ENCODE measurements at places on chromosomes 3 and 15.

GRCh38 chr3:122533480-122533879 is 18.7 kb upstream of the KPNA1 start:
- no peak for DNase-seq

GRCh38 chr15:62809115-62809967 is 233.2 kb upstream of the TPM1 start:
- no peak for DNase-seq

DNA sequence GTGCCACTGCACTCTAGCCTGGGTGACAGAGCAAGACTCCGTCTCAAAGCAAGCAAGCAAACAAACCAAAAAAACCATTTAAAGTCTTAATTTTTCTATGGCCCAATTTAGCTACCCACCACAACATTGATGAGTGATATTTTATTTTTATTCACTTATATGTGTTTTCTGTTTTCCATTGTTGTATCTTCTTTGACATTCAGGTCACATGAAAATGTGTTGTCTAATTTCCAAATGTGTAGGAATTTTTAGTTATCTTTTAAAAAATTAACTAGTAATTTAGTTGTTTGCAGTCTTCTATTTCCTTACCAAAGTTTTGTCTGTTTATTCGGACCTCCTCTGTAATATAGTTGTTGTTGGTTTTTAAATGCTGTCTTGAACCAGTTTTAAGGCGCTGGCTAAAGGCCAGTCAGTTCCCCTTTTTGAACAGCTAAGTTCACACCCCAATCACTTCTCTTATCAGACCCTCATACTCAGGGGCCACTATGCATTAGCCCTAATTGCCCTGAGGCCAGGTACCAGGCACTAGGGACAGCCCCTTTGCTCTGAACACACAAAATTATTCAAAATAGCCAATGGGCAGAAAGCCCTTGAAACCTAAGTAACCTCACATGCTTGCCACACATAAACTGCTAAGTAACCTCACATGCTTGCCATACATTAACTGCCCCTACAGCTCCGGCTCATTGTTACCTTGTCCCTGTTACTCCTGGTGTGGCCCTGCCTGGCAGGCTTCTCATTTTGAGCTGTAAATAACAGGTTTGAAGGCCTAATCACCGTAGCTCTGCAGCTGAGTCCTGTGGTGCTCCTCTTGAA is 4.3 kb upstream of the CCR4 start:
- DNase-seq: no peak

DNA sequence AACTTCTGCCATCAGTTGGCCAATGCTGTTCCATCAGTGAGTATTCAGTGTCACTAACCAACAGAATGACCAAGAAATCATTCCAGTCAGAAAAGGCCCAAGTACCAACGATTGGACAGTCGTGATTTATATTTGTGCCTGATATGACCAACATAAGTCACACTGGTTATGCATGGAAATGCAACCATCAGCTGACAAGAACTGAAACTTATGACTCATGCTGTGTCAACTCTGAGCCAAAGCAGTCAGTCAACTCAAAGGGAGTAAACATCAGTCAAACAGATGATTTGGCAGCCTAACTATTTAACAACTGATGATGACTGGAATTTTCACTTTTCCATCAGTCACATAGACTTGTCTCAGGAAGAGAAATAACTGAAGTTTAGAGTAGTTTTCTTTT is 142.4 kb downstream of the ANXA2 start:
- no peak for DNase-seq

DNA sequence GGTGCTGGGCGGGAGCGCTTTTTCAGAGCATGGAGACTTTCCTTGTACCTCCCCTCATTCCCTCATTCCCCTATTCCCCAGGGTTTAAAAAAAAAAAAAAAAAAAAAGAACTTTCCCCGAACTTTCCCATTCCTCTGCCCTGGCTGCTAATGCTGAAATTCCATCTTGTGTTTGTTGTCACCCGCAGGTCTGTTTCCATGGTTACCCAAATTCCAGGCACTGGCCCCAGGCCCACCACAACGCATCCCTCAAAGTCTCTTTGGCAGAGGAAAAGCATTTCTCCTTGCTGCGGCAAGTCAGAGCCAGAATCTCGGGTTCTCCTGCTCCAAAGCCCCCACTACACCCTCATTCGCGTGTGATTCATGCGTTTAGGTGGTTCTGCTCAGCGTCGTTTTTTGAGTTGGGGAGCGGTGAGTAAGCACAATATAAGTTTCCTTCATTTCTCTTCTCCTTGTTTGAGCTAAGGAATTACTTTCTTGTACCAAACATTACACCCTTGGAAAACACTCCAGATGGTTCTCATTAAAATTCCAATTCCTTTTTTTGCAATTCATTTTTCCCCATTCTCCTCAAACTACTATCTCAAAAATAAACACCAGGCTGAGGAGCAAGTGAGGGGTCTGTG is 21.6 kb downstream of the ANAPC13 start:
- peak; percentile 82 for DNase-seq

DNA sequence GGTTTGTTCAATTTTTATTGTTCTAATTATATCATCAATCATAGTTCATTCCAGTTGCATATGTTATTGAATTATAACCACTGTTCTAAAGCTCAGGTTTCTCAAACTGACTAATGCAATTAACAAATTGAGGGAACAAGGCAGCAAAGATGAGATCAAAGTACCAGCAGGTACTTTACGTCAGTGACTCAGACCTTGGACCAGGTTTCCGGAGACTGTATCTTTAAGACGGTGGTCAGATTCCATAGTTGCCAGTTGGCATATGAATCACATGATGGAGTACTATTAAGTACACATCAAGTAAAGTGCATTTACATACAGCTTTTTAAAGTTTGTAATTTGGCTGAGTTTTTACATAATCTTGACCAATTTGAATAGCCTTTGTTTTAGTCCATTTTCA is 583.6 kb upstream of the ROBO2 start:
- no peak for DNase-seq

- no peak for DNase-seq
Measured at GRCh38 chr3:32454731-32455608, 47.7 kb downstream of the CMTM6 start.

- no peak for DNase-seq
Measured at GRCh38 chr15:37595426-37595970, 338.9 kb upstream of the TMCO5A start.

DNA sequence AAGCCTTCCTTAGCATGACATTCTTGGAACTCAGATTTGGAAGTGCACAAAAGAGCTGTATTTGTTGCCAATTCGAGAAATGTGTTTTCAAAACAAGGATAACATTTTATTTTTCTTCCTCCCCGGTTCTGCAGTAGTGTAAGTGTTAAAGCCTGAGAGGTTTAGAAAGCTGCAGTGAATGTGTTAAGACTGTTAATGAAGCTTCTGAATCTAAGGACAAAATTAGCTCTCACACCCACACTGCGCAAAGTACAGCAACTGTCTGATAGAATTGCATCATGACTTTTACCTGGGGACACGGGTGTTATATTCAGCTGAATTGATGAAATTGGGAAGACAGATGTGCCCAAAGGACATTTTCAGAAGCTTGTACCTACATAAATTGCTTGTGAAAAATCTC is 344.4 kb downstream of the CADM2 start:
- DNase-seq: peak; percentile 84

- DNase-seq: no peak
Measured at GRCh38 chr3:112640276-112640929, 540 bp downstream of the CCDC80 start.

DNA sequence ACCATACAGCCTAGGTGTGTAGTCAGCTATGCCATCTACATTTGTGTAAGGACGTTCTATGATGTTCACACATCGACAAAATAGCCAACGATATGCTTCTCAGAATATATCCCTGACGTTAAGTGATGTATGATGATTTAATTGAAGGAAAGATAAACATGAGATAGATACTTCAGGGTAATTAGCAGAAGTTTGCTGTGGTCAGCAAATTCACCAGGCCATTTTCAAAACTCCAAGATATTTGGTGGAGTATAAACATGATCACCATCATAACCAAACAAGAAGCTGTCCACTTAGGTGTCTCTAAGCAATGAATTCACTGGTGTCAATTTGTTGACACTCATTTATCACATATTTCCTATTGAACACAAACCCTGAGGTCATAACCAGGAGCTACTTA is 885.6 kb upstream of the NR2F2 start:
- DNase-seq: no peak

DNA sequence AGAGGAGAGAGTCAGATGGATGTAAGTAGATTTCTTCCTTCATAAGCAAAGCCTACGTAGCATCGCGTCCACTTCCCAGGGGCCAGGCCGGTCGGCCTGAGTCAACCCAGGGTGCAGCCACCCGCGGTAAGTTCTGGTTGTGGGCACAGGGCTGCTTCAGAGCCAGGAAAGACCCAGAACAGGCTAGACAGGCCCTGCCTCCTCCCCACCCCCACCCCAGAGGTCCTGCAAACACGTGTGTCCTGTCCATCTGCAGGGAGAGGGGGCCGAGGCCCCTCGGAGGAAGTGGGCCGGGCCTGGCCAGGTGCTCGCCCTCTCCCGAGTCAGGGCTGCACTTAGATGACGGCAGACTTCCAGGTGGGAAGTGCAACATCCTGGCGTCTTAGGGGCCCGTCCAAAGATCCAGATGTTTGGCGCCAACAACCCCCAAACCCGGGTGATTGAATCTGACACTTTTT is 100.8 kb upstream of the ALDH1A3 start:
- DNase-seq: no peak

GRCh38 chr3:132265028-132265427 is 52.2 kb upstream of the ACP3 start:
- no peak for DNase-seq

DNA sequence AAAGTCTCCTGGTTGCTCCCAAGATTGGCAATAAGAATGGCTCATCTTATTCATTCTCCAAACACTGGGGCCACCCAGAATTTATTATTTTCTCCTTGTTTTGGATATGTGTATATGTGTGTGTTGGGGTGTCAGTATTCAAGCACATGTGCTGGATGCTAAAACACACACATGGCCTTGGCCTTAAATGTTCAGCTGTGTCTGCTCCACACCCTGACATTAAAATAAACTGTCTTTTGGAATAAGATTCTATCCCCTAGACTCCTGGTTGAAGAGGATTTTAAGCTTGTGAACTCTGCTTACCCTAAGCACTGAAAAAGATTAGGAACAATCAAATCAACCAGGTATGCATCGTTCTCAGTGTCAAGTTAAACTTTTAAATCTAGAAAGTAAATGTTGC is 382.9 kb upstream of the MCTP2 start:
- DNase-seq: no peak

DNA sequence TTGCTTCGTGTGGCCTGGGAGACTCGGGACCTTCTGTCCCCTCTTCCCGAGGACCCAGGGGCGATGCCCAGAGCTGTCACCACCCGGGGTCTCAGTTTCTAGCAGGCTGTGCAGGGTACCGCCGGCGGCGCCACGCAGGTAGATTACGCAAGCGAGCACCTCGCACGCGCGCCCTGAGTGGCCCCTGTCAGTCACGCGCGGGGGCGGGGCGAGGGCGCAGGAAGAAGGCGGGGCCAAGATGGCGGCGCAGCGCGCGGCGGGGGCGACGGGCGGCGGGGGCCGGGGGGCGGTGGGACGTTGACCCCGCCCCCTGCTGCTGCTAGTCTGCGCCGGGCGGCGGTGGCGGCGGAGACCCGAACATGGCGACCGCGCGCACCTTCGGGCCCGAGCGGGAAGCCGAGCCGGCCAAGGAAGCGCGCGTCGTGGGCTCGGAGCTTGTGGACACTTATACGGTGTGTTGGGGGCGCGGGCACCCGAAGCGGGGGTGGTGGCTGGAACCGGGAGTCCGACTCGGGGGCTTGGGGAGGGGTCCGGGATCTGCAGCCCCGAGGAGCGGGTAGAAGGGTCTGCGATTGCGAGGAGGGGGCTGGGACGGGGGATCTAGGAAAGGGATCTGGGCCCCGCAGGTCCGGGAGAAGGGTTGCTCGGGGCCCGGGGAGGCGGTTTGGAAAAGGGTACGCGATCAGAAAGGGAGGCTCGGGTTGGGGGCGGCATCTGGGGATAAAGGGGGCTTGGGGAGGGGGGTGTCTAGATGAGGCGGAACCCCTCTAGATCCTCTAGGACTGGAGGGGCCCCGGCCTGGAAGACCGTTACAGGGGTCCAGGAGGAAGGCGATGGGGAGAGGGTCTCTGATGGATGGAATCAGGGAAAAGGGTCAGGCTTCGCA is at the start of gene NISCH:
NISCH (plus strand) TSS at position 322 of the 886 bp plus-strand sequence; CDS start at position 360, 38 bp downstream.
- DNase-seq: peak; percentile 92

GRCh38 chr3:46296826-46297225 is 54.6 kb downstream of the CCR3 start:
- peak; percentile 32 for DNase-seq

- no peak for DNase-seq
Measured at GRCh38 chr15:23416349-23417276, 30.4 kb downstream of the GOLGA6L2 start.

DNA sequence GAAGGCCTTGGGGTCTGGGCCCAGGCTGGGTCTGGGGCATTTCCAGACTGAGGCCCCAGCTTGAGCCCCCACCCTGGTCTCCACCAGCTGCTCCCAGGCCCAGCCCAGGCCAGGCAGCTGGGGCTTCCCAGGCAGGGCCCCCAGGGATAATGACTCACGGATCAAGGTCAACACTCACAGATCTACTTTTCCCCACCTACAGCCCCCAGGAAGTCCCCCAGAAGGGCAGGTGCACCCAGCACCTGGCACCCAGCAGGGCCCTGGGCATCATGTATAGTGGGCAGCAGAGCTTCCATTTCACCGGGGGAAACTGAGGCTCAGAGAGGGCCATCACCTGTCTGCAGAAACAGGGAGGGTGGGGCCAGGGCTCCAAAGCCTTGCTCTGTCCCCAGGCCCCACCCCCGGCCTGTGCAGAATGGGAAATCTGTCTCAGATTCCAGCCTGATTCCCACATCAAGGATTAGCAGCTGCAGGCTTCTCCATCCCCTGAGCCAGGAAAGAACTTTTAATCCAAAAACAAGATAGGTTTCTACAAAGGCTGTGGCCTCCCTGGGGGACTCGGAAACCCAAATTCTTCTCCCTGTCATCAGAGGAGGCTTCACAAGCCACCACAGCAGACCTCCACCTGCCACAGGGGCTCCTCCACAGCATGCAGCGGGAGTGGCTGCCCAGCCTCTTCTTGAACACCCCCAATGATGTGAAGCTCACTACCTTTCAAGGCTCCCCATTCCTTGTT is 49.8 kb downstream of the IQSEC1 start:
- no peak for DNase-seq

DNA sequence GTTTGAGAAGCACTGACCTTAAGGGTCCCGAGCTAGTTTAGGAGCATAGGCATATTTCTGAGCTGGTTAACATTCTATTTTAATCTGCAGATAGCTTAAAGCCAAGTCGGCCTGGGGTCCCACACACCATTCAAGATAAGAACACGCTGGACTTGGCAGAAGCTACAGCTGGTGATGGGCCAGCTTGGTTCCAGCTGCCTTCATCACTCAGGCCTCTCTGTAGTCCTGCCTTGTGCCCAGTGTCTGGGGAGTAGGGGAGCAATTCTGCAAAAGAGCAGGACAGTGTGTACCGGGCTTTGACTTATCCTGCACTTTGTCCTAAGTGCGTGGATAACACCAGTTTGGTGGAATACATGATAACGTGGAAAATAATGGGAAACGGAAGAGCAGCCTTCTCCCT is 164.5 kb downstream of the MEGF11 start:
- DNase-seq: peak; percentile 50

Data from brain (organoid and tissue), 16 donors.